ENCODE measurements at places on chromosomes 1 and 21.
A peak's percentile ranks its signal among the peaks of the same experiment; 100 is the strongest.

GRCh38 chr21:19011451-19011850, 607.9 kb upstream of the TMPRSS15 start:
- DNase-seq, result no peak

DNA sequence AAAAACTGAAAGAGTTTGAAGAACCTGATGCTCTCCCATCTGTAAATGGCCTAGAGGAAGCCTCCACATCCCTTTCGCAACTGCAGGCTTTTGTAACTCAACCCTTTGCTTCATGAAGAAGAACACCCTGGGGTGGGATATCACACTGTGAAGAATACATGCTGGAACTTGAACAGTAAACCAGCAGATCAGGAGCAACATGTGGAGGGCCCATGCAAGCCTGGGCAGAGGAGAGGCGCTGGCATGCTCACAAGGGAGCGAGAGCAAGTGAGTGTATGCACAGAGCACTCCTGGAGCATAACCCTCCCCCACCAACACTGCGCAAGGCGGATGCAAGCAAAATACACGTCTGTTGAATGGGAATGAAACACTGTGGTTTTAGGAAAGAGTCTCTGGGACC, 24.6 kb upstream of the SPAG17 start:
- DNase-seq, result no peak

GRCh38 chr21:18460979-18461378, 57.4 kb upstream of the TMPRSS15 start:
- no peak for DNase-seq

GRCh38 chr1:2397007-2397679, 5.5 kb downstream of the RER1 start:
- no peak for DNase-seq

DNA sequence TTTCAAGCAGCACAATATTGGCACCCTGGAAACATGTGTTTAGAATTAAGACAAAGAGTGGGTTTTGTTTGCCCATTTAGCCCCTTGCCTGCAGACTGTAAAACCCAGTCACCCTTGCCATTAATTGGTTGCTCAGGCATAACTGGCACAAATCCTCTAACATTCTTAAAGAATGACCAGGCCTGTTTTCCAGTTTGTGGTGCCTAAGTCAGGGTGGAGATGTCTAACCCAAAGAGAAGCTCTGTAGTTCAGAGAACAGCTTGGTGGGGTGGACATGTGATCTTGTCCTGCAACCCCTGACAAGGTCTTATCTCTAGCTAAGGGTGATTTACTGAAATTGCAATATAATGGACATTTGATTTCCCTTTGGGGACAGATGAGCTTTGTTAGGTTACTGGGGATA, 8.8 kb upstream of the ANGPTL7 start:
- DNase-seq, result no peak

DNA sequence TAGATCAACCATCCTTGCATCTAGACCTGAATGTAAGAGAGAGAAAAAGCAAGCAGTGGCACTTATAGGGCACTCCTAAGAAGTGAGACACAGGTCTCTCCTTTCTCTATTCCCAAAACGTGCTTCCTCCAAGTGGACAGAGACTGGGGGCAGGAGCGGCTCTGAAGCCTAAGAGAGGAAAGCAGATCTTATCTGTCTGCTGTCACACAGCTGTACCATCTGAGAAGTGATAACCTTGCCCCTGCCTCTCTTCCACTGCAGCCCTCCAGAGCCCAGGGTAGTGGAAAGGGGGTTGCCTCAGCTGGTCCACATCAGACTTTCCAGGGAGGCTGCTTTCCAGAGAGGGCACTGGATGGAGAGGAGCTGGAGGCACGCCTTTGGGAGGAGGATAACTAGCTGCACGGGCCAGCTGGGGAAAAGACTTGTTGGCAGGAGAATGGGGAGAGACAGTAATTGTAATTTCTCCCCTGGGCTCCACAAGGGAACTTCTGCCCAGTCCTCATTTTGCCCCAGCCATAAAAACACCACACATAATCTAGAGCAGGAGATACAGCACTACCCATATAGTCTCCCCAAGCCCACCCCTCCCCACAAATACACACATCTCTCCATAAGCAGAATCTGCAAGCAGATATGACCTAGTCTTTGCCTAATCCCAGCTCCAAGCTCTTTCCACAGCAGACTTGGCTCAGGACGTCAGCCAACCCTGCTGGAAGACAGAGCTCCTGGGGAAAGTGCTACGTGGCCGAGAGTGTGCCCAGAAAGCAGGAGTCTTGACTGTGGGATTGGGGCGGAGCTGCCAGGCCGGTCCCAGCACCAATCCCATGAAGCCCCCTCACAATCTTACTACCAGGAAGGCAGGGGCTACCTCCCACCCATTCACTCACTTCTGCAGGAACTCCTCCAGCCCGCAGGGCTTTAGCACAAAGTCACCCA, 31.2 kb downstream of the PIK3C2B start:
- no peak for DNase-seq

DNA sequence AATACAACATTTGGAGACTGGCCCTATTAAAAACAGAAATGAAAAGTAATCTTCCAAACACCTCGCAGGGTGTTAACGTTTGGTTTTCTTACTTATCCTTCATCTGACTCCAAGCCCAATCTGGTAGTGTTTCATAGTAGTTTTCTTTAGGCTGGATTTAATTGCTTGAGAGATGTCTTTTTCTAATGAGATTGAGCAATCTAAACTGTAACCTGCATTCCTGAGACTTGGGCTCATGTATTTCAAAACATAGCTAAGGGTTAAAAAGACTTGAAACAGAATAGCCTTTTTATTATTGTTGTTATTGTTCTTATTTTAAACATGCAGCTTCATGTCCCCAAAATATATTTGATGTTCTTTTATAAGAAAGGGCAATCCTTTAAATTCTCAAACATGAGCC, 278.9 kb downstream of the TGFB2 start:
- DNase-seq, result no peak

GRCh38 chr21:18273400-18273799, 28.8 kb downstream of the CHODL start:
- no peak for DNase-seq

DNA sequence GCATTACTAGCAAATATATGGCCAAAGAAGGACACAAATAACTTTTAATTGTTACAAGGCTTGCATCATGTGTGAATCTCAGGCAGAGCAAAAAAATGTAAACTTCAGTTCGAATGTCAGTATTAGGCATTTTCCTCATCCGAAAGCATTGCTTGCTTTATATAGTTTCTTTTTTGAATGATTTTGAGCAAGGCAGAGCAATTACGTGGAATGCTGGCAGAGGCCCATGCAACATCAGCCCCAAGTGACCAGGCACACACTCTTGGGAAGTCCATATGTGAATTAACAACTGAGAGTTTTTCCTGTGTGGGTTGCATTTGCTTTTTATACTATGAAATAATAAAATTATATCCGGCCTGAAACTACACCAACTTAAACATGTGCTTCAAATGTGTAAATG, 274.8 kb downstream of the PTPRC start:
- peak; percentile 63 for DNase-seq

- DNase-seq, result no peak
These were observed 831 bp upstream of the FOXD2 start for GRCh38 chr1:47436979-47437446.

DNA sequence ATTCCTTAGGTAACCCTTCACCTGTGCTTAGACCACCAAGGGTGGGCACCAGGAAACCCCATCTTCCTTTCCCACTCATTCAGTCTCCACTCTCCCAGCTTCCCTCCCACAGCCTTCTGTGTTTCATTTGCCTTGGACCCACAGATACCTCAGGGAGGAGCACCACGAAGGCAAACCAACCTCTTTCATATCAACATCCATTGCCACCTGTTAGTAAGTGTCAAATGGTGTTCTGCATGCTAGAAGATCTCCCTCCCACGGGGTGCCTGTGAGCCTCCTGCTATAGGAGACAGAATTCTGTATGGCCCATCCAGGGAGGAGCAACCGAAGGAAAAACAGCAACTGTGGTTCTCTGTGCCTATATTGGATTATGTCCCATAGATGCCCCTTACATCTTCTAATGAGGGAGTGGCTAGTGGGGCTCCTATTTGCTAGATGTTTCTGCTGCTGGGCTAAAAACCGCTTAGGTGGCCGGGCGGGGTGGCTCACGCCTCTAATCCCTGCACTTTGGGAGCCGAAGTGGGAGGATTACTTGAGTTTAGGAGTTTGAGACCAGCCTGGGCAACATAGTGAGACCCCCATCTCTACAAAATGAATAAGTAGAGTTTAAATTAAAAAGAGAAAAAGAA, 25.6 kb upstream of the SCCPDH start:
- DNase-seq, result no peak

DNA sequence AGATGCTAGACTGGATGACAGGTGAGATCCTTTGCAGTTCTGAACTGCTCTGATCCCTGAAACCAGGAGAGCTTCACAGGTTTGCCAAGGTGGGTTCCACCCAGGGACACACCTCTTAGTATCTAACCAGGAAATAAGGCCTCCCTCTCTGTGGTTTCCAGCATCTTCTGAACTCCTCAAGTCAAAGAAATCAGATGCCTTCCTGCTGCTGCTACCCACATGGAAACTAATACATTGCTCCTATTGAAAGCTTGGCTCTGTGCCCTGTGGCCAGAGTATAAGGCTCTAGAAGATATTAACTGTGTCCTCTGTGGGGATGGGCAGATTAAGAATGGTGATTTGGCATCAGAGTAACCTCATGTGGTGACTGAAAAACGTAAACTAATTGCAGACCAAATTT, 75.0 kb upstream of the MRPS6 start:
- no peak for DNase-seq
